ENCODE measurements at places on chromosomes 13 and 19. TPM values are rescaled to one million over a fixed set of nuclear protein-coding genes. Genes with fewer than 3 reads are reported as not detected.

Gene SYCN
- not detected for total RNA-seq

Gene CHERP
- 30.9 TPM for total RNA-seq

Gene ERVK3-1
- 90.4 TPM for total RNA-seq

Gene MLNR
- 0.39 TPM for total RNA-seq

Gene C2CD4C
- total RNA-seq: 0.35 TPM

Gene VAV1
- total RNA-seq: 6.7 TPM

Gene ZNF567
- 8.7 TPM for total RNA-seq

Gene RASIP1
- total RNA-seq: 0.45 TPM

Gene PSG2
- total RNA-seq: 0.07 TPM

Gene BEST2
- 3.5 TPM for total RNA-seq

Gene ZNF581
- 40.1 TPM for total RNA-seq

Gene ZNF329
- 3.1 TPM for total RNA-seq

Gene CD70
- total RNA-seq: 12.1 TPM

Gene KLK11
- not detected for total RNA-seq

Gene MBD3L3
- not detected for total RNA-seq

Gene CGB2
- 0.09 TPM for total RNA-seq

Gene FBXO27
- total RNA-seq: 3.5 TPM

Gene KLK4
- 0.17 TPM for total RNA-seq

Gene PDX1
- total RNA-seq: 0.04 TPM

Gene ZFP28
- total RNA-seq: 3.8 TPM

Gene ZNF560
- total RNA-seq: not detected

Gene PALM
- total RNA-seq: 15.5 TPM

Gene MRPL34
- total RNA-seq: 55.8 TPM

Gene RNF225
- 0.14 TPM for total RNA-seq

All from A549 treated with AZD2906 at 1 μM for 4 hours (cell line).